ENCODE measurements at places on chromosomes 6 and 20.

DNA sequence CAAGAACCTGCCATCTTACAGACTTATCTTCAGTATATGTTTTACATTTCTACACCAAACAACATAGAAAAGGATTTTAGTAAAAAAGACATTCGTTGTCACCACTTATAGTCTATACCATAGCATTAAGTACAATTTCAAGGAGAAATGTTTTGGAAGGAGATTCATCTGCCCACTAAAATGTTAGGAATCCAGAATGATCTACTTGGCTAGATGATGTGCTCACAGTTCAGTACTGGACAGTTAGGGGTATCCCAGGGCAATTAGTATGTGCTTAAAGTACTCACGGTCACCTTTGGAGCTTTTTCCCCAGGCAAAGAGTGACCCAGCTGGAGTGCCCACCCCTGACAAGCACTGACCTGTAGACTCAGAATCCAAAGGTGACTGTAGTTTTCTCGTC, 222.9 kb downstream of the SLC24A3 start:
- DNase-seq, result no peak

GRCh38 chr20:6579824-6580223, 187.7 kb upstream of the BMP2 start:
- DNase-seq, result no peak

DNA sequence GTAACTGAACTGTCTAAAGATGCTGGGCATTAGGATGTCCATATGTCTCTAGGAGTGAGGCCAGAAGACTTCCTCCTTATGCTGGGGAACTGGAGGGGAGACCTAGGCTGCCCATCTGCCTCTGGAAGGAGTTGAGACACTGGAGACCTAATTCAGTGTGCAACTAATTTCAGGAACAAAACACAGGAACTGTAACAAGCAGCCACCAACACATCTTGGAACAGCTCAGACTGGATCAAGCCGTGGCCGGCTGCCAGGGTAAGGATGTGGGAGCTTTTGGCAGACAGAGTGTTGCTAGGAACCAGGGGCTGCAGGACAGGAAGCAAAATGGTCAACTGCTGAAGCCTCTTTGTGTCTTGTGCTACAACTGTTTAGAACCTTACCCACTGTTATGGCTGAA, 16.4 kb upstream of the MAS1 start:
- DNase-seq, result no peak

DNA sequence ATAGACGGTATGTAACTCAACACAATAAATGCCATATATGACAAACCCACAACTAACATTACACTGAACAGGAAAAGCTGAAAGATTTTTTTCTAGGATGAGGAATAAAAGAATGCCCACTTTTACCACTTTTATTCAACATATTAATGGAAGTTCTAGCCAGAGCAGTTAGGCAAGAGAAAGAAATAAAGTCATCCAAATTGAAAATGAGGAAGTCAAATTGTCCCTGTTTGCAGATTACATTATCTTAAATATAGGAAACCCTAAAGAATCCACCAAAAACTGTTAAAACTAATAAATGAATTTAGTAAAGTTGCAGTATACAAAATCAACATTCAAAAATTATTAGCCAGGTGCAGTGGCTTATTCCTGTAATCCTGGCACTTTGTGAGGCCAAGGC, 24.6 kb upstream of the ADGB start:
- DNase-seq, result no peak

GRCh38 chr20:2804041-2804828, 3.8 kb upstream of the CPXM1 start:
- no peak for DNase-seq

DNA sequence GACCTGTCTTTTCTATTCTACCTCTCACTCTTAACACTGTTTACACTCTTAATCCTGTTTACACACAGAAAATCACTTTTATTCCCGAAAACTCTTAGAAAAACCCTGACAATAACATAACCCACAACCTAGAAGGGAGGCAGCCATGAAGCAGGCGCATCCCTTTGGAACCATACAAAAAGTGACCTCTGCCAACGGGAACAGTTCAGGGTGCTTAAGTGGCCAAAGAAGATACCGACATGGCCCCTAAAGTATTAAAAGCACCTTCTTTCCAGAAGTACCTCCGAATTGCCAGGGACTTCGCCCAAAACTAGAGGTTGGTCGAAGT, 490 bp downstream of the MMUT start:
- no peak for DNase-seq

- no peak for DNase-seq
Observed at GRCh38 chr6:62391358-62391757, 105.3 kb upstream of the KHDRBS2 start.

DNA sequence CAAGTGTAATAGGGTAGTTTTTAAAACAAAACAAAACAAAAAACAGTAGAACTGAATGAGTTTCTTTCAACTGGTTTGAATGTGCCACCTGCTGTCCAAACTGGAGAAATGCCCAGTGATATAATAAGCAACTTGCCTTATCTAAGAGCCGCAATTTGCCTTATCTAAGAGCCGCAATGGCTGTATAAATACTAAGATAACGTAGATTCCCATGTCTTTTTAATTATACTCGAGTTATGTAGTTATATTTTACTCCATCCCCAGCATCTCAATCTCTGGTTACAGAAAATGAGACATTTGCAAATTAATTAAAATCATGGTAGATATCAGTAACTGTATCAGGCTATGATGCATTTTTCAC, 67.2 kb downstream of the RPP40 start:
- DNase-seq, result no peak

GRCh38 chr6:33082702-33083101, 6.9 kb downstream of the HLA-DPB1 start:
- DNase-seq, result no peak

GRCh38 chr20:47982574-47983360, 197.5 kb upstream of the SULF2 start:
- no peak for DNase-seq

DNA sequence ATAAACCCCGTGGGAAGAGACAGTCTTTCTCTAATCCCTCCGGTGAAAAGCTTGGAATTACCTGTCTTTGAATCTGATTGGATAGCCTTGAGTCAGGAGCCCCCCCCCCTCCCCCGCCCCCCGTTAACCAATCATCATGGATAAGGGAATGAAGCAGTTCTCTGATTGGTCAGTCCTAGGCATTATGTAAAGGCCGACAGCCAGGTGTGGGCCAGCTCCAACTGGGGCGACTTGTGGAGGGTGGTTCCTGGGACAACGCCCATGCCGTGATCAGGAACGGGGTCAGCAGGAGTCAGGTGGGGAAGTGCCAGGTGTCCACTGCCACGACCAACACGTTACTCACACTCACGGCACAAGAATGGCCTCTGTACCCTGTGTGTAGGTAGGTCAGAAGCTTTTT, 406.8 kb upstream of the SULF2 start:
- DNase-seq, result no peak

GRCh38 chr6:21436625-21437024, 156.9 kb upstream of the SOX4 start:
- DNase-seq, result no peak

DNA sequence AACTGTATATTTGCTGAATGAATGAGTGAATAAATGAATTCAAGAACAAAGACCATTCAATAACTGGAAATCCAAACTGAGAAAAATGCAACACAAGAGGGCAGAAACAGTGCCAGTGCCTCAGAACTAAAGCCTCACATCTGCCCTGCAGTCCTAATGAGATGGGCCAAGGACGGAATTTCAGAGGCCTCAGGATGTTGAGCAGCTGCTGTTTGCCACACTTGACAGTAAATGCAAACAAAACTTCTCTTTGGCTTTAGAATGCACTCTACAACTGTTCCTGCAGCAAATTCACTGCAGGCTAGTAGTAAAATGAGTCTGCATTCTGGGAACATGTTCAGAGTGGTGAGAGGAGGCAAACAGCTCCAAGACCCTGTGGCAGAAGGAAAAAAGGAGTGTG, 177.6 kb upstream of the LRFN2 start:
- no peak for DNase-seq

DNA sequence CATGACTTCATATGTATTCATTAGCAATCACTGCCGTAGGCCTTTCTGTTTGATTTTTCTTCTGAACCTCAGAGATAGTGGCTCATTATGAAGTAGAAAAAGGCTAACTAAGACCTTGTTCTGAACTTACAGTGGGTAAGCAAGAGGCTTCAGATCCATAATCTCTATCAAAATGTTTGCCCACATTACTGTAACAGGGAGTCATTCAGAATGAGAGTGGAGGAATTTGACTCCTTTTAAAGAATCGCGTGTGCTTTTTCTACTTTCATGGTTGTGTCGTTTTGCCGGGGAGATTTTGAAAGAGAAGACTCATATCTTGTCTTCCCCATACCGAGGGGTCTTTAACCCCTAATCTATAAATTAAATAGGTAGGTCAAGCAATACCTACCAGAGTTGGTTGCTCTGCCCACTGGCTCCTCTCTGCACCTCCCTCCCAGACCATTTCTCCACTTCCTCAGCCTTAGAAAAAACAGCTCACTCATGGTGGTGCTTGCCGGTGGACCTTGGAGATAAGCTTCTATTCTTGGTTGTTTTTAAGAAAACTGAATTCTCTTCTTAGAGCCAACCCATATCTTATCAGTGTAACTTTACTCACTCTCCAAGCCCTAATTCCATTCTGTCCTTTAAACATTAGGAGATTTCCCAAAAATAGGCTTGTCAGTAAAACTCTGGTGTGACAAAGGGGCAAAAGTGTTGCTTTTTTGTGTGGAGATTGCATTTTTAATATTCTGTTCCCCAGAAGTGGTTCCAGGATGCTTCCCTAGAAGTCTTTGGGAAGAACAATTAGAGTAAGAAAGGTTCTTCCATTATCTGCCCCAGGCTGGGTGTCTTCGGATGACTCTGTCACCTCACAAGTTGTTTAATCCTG, 56.6 kb downstream of the E2F3 start:
- DNase-seq, result no peak

DNA sequence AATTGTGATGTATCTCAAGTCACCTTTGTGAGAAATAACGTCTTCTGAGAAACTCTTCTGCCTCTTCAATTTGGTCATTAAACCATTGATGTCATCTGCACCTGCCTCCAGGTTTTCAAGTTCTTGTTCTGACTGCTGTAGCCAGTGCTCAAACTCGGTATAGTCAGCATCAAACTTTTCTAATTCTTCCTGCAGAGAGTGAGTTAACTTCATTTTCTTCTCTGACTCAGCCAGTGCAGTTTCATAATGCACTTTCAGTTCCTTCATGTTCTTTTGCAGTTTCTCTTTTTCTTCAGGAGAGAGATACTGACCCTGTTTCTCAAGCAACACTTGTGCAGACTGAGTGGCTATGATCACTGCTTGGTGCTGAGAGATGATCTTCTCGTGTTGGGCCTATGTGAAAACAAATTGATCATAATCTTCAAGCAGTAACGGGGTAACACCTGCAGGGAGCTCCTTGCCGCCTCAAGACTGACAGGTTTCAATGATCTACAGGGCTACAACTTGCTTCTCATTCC, 48.8 kb downstream of the DST start:
- no peak for DNase-seq

DNA sequence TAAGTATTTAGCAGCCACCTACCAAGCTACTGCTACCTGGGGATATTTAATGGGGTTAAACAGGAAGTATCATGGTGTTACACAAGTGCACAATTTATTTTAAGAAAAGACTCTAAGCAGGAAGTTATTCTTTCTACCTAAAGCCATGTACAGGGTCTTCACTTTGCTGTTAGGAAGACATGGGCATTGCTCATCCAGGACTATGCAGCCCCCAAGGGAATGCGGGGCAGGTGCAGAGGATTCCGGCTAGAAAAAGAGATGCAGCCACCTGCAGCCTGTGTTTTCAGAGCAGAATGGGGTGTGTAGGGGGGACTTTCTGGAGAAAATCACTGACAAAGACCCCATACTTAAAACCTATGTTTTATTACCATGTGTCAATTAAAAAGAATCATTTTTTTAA, 399.1 kb upstream of the NOX3 start:
- DNase-seq, result no peak

DNA sequence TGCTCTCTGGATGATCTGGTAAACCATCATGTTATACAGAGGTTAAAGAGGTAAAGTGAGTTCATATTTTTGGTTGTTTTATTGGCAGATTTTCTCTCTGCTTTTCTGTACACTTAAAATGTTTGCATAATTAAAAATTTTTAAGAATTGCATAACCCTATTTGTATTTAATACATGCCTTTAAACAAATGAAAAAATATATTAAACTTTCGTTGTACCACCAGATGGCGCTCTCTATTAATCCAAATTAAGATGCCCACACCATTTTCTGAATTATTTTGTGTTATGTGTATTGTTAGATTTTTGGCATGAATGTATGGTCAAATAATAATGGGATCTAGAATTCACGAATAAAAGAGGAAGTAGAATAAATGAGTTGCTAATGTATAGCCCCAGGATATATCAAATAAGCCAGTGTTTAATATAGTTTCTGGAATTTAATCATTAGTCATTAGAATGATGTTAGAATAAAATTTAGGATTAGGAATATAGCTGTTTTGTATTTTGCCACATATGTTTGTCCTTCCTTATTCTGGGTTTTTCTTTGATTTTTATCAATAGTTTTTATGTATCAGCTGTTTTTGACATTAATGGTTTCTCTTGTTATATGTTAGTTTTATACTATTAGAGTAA, 38.9 kb downstream of the SMAP1 start:
- no peak for DNase-seq

DNA sequence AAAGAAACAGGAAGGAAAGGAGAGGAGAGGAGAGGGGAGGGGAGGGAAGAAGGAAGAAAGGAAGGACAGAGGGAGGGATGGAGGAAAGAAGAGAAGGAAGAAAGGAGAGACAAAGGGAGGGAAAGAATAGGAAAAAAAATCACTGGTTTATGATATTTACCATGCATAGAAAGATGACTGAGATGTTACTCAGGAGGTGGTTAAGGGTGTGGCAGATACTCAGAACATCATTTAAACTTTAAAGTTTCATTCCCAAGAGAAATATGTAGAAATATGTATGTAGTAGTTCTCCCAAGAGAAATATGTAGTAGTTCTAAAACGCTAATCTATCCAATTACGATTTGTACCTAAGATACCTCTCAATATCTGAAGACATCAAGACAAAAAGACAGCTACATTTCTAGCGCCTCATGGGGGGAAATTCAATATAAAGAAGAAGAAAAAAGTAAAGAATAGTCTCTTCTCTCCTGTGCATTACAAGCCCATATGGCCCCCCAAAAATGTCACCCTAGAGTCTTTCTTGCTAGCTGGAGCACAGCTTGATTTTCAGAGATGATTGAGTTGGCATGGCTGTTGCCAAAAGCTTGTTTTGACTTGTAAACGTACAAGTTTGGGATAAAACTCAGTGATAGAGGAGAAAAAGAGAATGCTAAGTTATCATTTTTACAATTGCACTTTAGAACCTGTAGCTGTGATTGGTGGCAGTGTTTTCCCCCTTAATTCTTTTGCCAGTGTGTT, 539.2 kb downstream of the CDH26 start:
- DNase-seq, result no peak

DNA sequence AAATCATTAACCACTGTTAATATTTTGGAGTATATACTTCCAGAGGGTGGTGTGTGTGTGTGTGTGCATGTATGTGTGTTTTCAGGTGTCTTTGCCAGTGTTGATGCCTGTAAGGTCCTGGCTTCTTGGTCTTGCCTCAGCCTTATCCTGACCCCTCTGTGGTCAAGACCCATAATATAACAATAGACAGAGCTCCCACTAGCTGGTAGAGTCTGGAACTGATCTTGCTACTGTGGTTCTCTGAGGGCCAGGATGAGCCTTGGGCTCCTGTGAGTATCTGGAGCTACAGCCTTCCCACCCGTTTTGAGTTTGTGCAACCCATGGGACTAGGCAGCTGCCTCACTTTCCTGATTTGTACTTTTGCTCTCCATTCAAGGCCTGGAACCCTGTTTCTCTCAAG, 191.0 kb downstream of the IBTK start:
- DNase-seq, result no peak

- DNase-seq, result no peak
Observed at GRCh38 chr6:109498936-109499335, 15.9 kb upstream of the ZBTB24 start.
